Stimulated activated CD4-positive, alpha-beta T cell treated with anti-CD3 and anti-CD28 coated beads, Interleukin-1b, Interleukin-23, amount 100 ng/mL, for 48 hours (primary cell): ENCODE measurements at places on chromosomes 16 and 17.

DNA sequence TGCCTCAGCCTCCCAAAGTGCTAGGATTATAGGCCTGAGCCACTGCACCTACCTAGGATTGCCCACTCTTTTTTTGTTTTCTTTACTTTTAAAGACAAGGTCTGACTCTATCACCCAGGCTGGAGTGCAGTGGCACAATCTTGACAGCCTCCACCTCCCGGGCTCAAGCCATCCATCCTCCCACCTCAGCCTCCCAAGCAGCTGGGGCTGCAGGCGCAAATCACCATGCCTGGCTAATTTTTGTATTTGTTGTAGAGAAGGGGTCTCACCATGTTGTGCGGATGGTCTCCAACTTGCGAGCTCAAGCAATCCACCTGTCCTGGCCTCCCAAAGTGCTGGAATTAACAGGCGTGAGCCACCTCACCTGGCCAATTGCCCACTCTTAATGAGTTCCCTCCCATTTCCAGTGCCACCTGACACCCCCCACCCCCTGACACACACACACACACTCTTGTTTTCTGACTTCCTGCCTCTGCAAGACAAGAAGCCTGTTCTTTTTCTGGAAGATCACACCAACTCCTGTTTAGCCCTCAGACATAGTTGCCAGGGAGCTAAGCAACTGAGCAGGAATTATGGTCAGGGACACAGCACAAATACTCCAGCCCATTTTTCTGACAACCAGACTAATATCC is 2.6 kb downstream of the OVCA2 start:
- no peak for DNase-seq

GRCh38 chr17:5467416-5467815 is 1.4 kb downstream of the DHX33 start:
- no peak for DNase-seq

DNA sequence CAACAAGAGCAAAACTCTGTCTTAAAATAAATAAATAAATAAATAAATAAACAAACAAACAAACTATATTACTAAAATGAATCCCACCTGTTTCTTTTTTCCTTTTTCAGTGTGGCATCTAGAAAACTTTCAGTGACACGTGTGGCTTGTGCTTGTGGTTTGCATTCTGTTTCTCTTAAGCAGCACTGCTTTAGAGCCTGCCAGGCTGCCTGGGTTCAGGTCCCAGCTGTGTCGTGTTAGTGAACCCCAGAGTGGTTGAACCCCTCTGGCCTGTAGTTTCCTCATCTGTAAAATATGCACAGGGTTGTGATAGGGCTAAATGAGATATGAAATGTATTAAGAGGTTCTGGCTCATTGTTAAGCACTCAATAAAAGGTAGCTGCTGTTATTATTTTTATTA is 12.1 kb upstream of the EPN3 start:
- DNase-seq: no peak

- DNase-seq: no peak
Observed at GRCh38 chr16:70692873-70693671, 7.2 kb upstream of the MTSS2 start.

- DNase-seq: no peak
Observed at GRCh38 chr17:36746381-36747053, 145.1 kb downstream of the MRM1 start.
